AG08396 (cell line): ENCODE measurements at places on chromosomes 6 and 20.

DNA sequence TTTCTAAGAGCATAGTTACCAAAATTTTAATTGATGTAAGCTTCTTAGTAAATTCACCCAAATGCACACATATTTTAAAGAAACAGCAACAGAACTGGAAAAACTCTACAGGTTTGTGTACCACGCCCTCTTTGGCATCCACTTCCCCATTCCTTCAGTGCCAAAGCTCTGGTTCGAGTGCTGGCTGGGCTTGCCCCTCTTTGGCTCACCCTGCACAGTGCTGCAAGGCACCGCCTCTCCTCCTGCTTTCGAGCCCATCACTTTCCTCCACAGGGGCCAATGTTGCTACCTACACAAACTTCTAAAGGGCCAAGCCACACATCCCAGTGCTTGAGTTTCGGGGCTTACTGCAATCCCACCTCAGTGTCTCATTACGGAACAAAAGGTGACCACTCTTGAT, 9.6 kb downstream of the LRP11 start:
- DNase-seq: peak; percentile 26

DNA sequence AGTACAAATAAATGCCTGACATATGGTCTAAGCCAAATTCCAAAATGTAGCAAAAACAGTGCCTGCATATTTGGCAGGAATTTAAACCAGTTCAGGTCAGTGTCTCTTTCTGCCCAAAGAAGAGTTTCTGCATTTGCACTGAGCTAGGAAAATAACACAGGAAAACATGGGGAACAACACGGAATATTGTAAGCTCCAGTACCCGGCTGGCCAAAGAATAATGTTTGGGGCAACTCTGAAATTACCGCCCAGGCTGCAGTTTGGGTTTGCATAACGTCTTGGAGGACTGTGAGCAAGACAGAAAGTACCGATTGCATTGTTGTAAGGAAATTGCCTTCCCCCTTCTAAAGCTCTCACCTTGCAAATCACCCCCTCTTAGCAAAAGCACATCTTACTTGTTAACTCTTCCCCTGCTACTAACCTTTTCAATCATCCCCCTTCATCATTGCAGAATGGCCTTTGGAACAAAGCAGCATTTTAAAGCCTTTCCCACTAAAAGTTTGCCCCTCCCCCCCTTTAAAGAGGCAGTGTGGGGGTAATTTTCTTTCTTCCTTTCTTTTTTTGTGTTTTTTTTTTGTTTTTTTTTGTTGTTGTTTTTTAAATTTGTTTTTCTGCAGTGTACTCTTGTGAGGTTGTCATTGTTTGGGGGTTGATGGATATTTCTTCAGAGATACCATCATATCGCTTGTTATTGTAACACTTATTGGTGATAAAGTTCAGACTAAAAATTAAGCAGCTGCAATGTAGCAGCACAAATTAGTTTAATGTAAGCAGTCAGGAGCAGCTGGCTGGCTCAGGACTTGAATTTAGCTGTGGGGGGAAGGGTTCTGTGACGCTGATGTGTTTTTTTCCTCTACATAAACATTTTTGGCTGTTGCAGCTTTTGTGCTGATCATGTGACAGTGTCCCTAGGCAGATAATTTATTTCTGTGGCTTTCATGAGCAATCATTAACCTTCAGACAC, 100.0 kb upstream of the CITED2 start:
- peak; percentile 17 for DNase-seq

GRCh38 chr20:5470458-5470857, 153.7 kb upstream of the PROKR2 start:
- no peak for DNase-seq

DNA sequence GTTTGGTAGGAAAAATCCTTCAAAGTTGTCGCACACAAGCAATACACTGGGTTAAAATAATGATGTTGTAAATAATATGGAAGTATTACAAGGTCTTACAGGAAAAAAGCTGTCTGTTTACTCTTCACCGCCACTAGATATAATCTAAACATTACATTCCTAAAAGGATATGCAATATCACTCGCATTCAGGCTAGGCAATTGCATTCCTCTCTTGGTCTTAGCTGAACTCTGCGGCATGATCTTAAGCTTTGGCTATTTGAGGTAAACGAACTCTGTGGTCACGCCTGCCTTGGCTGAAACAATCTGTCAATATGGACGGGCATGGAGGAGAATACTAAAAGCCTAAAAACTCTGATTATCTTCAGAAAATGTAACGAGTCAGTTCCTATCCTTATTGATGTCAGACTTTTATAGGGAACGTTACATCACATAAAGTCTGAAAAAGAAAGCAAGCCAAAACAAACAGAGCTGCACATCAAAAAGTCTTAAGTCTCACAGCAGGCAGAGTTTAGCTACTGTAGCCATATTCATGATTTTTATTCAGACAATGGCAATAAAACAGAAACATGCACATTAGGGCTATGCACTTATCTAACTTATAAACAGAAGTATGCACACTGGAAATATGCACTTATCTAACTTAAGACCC, 30.8 kb upstream of the FILIP1 start:
- DNase-seq: peak; percentile 75

DNA sequence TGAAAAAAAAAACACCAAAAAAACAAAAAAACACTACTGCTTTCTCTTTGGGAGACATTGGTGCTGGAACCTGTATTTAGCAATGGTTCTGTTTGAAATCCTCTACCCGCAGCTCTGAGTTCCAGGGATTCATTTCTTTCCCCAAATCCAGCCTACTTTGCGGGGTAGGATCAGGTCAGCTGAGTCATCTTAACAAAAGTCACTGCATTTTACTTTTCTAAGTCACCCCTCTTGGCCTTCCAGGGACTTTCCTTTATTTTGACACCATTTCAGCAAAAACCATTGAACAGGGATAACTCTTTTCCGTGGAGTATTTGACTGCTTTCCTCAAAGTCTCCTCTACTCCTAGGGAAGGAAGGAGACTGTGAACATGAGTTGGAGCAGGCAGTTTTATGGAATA, 837.6 kb downstream of the MAFB start:
- DNase-seq: peak; percentile 32

DNA sequence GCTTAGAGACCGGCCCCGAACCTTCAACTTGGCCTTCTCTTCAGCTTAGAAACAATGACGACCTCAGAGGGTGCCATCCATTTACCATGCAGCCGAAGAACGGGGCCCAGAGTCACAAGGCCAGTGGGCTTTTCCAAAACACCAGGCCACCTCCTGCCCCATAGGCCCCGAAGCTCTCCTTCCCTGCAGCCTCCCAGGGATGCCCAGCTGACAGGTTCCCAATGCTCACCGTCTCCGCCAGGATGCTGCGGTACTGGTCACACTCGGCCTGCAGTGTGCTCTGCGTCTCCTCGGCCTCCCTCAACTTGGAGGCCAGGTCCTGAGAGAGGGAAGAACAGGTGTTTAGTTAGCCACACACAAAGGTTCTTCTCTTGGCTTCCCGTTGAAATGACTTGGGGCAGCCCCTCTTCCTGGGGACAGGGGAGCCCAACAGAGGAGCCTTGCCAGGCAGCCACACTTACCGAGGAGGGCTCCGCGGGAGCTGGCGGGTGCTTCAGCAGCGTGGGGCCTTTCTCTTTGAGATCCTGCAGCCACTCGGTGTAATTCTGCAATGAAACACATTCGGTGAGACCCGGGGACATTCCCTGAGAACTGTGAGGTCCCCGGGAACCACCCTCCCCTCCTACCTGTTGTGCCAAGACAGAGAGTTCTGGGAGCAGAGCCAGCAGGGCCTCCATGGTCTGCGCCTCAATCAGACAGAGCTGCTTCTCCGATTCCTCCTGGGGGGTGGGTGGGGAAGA, 51.5 kb downstream of the DSTN start:
- DNase-seq: no peak

DNA sequence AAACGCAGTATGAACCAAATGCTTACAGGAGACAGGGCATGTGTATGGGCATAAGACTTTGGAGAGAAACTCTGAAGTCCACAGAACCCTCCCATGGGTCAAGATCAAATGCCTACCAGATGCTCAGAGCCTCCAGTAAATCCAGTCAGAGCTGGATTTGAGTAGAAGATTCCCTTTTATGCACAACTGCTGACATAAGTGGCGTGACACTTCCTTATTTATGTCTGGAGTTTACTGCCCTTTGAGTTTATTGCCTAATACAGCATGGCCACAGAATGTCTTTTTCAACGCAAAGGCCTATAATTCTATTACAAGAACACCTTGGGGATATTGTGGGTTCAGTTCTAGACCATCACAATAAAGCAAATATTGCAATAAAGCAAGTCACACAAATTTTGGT, 220.0 kb upstream of the FOXQ1 start:
- DNase-seq: no peak

DNA sequence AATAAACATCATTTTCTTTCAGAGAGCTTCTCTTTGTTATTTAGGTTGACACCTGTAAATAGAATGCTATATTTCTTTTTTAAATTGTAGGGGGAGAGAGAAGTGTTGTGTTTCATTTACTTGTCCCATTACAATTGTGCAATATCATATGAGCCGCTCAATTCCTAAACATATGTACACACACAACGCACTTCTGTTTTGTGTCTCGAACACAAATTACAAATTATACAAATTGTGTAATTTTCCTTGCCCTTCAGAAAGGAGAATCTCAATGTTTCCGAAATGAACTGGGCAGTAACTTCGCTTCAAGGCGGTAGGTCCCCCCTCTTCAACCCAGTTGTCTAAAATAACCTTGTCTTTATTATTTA, 2.6 kb upstream of the ABT1 start:
- no peak for DNase-seq

DNA sequence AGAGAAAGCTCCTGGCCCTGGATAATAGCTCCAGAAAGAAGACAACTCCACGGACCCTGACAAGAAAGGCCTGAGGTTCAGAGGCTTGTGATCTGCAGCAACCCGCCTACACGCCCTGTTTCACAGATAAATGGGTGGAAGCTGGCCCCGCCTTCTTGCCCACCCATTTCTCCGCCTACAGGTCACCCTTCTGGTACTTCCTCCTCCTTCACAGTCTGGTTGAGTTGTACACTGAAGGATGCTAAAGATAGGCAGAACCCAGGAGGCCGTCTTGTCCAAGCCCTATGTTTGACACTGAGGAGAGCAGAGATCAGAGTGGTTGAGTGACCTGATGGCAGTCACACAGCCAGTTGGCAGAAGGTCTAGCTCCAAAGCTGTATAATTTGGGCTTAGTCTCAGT, 34.2 kb upstream of the MDGA1 start:
- DNase-seq: no peak

DNA sequence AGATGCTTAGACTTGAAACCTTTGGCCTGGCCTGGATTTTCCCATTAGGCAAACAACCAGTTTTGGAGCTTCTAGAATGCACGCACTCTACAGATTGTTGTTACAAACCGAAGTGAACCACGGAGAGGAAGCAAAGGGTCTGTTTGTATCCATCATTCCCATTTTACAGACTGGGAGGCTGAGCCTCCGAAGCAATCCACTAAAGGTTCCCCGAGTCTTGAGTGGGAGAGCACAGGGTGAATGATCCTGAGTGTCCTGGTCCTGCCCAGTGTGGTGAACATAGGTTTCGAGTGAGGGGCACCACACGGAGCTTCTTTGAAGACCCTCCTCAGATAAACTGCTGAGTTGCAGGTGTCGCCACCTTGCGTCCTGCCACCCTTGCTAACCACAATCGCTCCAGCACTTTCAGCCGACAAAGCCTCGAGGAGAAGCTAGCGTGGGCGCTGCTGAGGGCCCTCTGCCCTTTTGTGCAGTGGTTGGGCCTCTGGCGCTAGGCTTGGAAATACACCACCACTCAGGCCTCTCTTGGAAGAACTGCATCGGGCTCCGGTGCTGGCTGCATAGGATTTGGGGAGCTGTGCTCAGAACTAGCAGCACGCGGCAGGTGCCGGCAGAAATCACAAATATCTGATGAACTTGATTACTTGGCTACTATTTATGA, 1.4 kb upstream of the PRDM13 start:
- DNase-seq: no peak

GRCh38 chr20:54219751-54220426, 12.0 kb downstream of the PFDN4 start:
- DNase-seq: peak; percentile 38

- no peak for DNase-seq
These were observed 464.2 kb downstream of the QKI start for GRCh38 chr6:163878698-163879097.

- DNase-seq: no peak
These were observed 40.5 kb downstream of the CBLN4 start for GRCh38 chr20:55964790-55965189.

GRCh38 chr6:2376429-2377355, 131.3 kb upstream of the GMDS start:
- DNase-seq: peak; percentile 33

DNA sequence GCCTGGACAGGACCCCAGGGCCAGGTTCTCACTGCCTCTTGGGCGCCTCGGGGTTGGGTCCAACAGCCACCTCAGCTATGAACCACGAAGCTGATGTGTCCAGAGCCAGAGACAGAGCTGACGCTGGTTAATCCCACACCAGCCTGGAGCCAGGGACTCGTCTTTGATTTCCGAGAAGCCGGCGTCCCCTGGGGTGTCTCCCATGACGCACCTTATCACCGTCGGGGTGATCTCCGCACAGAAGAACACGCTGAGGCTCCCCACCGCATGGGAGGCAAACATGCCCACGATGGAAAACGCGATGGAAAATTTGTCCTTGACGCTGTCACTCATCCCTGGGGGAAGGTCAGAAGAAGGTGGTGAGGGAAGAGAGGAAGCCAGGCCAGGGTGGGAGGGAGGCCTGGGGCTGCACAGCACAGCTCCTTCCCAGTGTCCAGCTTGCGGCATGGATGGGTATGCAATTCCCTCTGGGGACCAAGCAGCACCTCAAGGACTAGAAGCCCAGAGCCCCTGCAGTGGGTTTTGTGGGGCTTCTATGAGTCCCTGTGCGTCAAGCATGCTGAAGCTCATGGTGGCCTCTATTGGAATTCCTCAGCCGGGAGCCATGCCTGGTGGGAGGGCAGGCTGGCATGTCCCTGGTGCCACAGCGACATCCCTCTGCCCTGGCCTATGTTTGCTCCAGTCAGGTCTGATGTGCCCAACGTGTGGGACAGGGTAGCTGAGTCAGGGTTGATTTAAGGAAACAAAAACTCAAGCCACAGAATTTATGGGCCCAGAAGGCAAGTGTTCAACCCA, 25.1 kb downstream of the PSMG4 start:
- DNase-seq: no peak

- DNase-seq: no peak
These were observed 33.1 kb downstream of the TMEM14A start for GRCh38 chr6:52704060-52704459.

- no peak for DNase-seq
These were observed 43.4 kb downstream of the SLC22A2 start for GRCh38 chr6:160215232-160215631.

GRCh38 chr20:59525500-59526241, 78.7 kb upstream of the PHACTR3 start:
- peak; percentile 68 for DNase-seq

GRCh38 chr20:63775096-63775978, 35.8 kb downstream of the SLC2A4RG start:
- DNase-seq: peak; percentile 77

- DNase-seq: no peak
These were observed 495.9 kb upstream of the ARID1B start for GRCh38 chr6:156281266-156281665.

- no peak for DNase-seq
These were observed 59.1 kb upstream of the SMOC2 start for GRCh38 chr6:168381726-168382458.

GRCh38 chr6:81693266-81693665, 59.2 kb downstream of the TENT5A start:
- no peak for DNase-seq

- no peak for DNase-seq
These were observed 63.0 kb downstream of the CD83 start for GRCh38 chr6:14180609-14181008.
